Omental fat pad (tissue), 4 donors: ENCODE measurements at places on chromosomes 11 and 22. TPM values are rescaled to one million over a fixed set of nuclear protein-coding genes. Genes with fewer than 3 reads are reported as not detected.

MRGPRF gene
- 59.4 TPM for total RNA-seq

CREB3L1 gene
- 3.6 TPM for total RNA-seq

DNA sequence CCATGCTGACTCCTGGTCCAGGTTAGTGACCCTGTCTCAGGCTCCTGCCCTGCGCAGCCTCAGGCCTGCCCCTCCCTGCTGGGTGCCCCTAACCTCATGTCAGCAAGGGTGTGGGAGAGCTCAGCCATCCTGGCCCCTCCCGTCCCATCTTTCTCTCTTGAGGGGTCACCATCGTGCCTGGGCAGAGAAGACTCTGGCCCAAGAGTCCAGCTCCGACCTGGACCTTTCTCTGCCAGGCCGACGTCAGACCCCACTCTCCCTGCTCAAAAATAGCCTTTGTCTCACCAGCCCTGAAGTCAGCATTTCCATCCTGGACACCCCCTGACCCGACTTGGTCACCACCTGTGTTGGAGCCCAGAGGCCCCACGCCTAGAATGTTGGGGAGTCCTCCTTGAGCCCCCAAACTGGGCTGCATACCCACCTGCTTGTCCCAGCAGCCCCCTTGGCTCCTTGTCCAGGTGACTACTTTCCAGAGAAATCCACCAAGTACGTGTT lies 4.9 kb downstream of the SCGB1C1 start:
- DNase-seq, result no peak

TECTA gene
- 0.48 TPM for total RNA-seq

DNA sequence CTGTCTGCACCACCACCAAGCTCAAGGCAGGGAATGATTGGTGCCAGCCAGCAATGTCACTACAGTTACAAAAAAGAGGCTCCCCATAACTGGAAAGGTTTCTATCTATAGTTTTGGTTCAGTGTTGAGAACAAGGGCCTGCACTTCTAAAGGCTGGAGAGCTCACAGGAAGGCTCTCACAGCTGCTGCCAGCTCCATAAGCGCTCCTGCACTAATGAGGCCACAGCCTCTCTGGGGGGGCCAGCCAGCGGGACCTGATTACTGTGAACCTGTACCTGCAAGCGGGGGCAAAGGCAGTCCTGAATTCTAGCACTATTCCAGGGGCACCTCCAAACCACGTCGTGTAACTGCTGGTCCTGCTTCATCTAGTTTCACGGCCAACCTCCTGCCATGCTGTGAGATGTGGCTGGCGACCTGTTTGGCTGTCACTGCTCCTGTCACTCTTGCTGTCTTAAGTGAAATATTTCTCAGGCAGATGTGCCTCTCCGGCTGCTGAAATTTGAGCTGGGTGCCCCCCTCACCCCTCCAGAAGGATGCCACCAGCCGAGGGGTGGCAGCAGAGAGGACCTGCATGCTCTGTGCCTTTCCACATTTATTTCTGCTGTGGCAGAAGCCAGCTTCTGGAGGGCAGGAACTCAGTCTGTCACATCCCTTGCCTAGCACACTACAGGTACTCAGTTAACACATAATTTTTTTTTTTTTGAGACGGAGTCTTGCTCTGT lies 53.3 kb upstream of the ARFGAP3 start:
- no peak for DNase-seq

GRCh38 chr22:47249370-47249928 lies 487.0 kb downstream of the TBC1D22A start:
- DNase-seq, result no peak
